ENCODE measurements at places on chromosomes 6 and 20. TPM values are rescaled to one million over a fixed set of nuclear protein-coding genes. Genes with fewer than 3 reads are reported as not detected.

Gene PXMP4
- 11.7 TPM for total RNA-seq

DNA sequence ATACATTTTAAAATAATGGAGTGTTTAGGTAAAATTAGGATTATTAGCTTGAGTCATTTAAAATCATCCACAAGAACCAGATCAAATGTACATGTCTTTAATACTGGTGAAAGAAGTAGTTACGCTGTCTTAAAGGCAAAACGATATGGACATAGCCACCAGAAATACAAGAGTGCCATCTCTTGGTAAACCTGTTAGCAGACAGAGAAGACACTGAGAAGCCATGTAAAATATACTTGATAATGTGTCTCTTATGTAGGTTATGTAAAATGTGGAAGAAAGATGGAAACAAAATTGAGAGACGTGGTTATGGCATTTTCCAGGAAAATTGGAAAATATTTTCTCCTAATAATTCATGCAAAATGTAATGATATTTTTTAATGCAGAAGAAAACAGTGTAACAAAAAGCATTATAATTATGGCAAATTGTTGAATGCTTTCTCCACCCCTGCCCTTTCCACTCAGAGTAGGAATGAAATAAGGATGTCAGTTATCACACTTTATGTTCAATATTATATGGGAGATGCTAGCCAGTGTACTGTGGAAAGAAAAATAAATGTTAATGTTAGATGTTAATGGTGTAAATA, 12.2 kb upstream of the SLC17A2 start:
- DNase-seq, result no peak

Gene DEFB124
- not detected for total RNA-seq

DNA sequence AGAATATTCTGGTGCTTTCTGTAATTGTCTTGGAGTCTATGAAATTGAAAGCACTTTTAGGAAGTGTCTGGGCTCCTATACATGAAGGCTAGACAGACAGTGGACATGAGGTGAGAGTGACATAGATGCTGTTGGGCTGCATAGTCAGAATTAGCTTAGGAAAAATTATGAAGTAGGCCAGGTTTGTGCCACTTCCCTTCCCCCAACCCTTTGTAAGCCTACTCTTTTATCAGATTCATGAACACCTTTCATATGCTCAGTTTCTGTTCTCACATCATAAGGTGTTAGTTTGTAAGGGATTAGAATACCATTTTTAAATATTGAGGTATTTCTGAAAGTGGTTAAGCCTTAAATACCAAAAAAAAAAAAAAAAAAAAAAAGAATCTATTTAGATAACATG, 18.4 kb upstream of the SNPH start:
- no peak for DNase-seq

GRCh38 chr6:14058735-14059134, 58.8 kb upstream of the CD83 start:
- no peak for DNase-seq

Gene JPH2
- total RNA-seq, result 0.09 TPM

GRCh38 chr6:3773678-3774298, 22.3 kb upstream of the PXDC1 start:
- DNase-seq, result no peak

Gene RIPOR3
- 13.2 TPM for total RNA-seq

Gene MAP7
- 17.6 TPM for total RNA-seq

Gene FERMT1
- total RNA-seq, result 2.0 TPM

DNA sequence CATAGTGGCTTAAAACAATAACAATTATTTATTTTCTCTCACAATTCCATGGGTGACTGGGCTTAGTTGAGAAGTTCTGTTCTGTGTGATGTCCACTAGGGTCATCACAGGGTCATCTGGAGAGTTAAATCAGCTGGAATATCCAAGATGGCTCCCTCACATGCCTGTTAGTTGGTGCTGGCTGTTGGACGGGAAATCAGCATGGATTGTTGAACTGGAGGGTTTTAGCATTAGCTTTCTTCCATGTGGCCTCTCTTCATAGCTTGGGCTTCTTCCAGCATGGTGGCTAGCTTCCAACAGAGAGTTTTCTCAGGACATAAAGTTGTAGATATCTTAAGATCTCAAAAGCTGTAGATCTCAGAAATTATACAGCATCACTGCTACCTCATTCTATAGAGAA, 19.6 kb downstream of the MARCKS start:
- no peak for DNase-seq

DNA sequence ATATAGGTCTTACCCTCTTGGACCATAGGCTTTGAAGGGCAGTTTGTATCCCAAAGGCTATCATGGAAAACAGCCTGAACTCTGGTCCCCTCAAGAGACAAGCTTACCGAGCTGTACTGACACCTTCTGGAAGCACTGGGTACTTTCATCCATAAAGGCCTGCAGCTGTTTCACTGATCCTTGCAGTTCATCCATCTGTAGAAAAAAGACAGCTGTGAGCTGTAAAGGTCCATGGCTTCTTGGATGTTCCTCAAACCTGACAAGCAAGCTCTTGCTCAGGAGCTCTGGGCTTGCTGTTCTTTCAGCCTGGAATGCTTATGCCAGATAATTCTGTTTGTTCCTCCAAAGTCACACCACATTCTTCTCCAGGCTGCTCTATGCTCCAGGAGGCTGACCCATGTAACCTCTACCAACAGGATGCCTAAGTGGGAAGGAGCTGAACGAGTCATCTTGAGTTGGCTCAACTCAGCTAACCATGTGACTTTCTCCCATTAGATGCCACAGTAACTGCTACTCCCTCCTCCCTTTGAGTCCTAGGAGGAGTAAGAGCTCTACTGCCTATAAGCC, 8.8 kb upstream of the NDRG3 start:
- no peak for DNase-seq

GRCh38 chr6:166307082-166308032, 835 bp downstream of the PRR18 start:
- no peak for DNase-seq

- no peak for DNase-seq
Observed at GRCh38 chr6:34565722-34566137, 9.6 kb upstream of the SPDEF start.

Gene PDYN
- not detected for total RNA-seq

DNA sequence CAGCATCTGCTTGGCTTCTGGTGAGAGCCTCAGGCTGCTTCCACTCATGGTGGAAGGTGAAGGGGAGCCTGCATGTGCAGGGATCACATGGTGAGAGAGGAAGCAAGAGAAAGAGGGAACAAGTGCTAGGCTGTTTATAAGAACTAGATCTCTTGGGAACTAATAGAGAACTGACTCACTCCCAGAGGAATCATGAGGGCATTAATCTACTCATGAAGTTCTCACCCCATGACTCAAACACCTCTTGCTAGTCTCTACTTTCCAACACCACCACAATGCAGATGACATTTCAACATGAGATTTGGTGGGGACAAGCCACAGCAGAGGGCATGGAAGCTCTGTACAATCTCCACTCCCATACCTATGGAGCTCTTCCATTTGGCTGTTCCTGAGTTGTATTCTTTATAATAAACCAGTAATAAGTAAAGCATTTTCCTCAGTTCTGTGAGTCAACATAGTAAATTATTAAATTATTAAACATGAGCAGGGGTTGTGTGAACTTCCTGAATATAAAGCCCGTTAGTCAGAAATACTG, 524.1 kb upstream of the NRSN1 start:
- no peak for DNase-seq

GRCh38 chr6:93305088-93305487, 114.3 kb downstream of the EPHA7 start:
- no peak for DNase-seq

Gene ECT2L
- not detected for total RNA-seq

Gene CALHM4
- not detected for total RNA-seq

GRCh38 chr6:154732538-154733182, 556 bp upstream of the SCAF8 start:
- peak; percentile 48 for DNase-seq

DNA sequence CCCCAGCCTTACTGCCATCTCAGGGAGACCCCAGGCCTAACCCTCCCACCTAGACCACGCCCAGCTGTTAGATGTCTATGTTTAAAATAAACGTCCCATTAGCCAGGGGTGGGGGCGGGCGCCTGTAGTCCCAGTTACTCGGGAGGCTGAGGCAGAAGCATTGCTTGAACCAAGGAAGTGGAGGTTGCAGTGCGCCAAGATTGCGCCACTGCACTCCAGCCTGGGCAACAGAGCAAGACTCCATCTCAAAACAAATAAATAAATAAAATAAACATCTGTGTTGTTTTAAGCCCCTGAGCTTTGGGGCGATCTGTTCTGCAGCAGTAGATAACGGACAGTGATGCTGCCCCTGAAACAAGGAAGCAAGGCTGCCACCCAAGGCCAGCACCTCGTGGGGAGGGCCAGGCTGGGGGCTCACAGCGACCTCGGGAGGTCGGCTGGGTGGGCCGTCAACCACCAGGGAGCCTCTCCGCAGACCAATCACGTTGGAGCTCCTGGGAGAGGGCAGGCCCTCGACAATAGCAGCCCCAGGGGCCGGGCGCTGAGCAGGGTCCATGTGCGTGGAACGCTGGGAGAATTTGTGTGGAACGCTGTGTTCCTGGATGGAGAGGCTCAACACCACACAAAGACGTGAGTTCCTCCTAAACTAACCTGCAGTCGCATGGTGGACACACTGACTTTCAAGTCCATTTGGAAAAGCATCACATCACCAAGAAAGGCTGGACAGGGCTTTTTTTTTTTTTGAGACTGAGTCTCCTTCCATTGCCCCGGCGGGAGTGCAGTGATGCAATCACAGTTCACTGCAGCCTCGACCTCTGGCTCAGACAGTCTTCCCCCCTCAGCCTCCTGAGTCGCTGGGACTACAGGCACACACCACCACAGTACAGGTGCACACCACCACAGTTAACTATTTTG, 1.0 kb upstream of the HELZ2 start:
- no peak for DNase-seq

Gene CLPSL2
- total RNA-seq, result not detected

GRCh38 chr6:452301-453067, 60.9 kb downstream of the IRF4 start:
- DNase-seq, result no peak

DNA sequence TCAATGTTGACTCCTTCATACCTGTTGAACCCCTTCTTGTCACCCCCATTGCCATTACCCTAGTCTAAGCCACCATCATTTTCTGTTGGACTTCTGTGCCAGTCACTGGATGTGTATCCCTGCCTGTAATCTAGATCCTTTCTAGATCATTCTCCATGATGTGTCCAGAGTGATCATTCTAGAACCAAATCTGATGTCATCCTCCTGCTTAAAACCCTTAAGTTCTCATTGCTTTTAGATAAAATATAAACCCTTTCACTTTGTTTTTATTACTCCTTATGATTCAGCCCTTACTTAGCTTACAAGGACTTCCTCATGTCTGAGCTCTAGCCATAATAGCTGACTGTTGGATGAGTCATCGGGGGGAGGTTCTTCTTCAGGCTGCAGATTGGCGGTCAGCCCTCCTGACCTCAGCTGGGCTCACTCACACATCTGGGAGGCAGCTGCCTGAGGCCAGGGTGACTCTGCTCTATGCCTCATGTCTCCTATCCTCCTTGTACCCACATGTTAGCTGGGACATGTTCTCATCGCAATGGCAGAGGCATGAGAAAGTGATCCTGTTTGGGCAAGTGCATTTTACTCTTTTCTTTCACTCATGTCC, 287.6 kb downstream of the ESR1 start:
- DNase-seq, result no peak

DNA sequence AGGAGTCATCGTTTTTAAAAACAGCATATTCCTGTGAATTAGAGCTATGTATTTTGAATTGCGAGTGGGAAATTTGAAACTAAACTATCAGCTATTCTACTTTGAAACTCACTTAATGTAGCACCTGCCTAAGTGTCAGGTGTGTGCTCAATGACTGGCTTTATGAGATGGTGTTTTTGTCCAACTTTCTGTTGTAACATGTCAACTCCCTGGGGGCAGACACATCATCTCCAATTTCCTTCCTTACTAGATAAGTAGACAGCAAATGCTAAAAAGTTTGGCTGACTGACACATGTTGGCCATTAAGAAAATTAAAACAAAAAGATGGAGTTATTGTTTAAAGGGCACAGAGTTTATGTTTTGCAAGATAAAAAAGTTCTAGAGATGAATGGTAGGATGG, 226.9 kb downstream of the TFAP2B start:
- DNase-seq, result no peak

Gene CYP21A2
- 60.7 TPM for total RNA-seq

- no peak for DNase-seq
Observed at GRCh38 chr6:71262914-71263313, 25.7 kb upstream of the OGFRL1 start.

DNA sequence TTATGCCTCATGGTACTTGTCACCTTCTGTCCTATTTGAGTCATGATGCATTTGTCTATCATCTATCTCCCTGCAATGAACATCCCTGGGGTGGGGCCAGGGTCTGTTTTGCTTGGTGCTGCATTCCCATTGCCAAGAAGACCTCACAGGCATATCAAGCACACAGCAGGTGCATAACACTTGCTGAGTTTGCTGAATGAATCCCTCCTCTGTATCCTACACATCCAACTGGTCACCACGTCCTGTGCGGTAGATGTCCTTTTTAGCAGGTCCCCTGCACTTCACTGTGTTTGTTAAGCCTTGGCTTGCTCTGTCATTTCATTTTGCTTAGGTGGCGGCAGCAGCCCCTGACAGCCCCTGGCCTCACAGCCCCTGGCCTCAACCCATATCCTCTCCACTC, 214.8 kb upstream of the RNF24 start:
- no peak for DNase-seq

Gene UNC93A
- 5.3 TPM for total RNA-seq

DNA sequence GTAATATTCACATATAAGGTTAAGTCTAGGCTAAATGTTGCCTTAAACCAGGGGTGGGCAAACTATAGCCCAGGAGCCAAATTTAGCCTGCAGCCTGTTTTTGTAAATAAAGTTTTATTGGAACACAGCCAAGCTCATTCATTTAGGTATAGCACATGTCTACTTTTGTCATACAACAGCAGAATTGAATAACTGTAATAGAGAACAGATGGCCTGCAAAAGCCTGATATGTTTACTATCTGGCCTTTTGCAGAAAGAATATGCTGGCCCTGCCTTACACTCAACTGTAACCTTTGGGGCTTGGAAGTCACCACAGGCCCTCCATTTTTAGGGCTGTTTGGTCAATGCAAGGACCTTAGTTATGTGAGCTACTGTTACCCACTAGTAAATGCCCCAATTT, 17.7 kb upstream of the BCLAF1 start:
- no peak for DNase-seq
